ENCODE measurements at places on chromosomes 2 and 18. TPM values are rescaled to one million over a fixed set of nuclear protein-coding genes. Genes with fewer than 3 reads are reported as not detected.
A peak's percentile ranks its signal among the peaks of the same experiment; 100 is the strongest.

Gene CAPN13
- total RNA-seq = not detected

Gene SIX3
- not detected for total RNA-seq

Gene CYP27C1
- not detected for total RNA-seq

Gene HJURP
- not detected for total RNA-seq

Gene FBXO15
- total RNA-seq = 0.84 TPM

Gene MYO5B
- total RNA-seq = 4.5 TPM

Gene C2orf72
- total RNA-seq = not detected

Gene TMEM131
- total RNA-seq = 31.2 TPM

Gene DTNA
- total RNA-seq = 151 TPM

Gene ASPRV1
- total RNA-seq = 0.46 TPM

DNA sequence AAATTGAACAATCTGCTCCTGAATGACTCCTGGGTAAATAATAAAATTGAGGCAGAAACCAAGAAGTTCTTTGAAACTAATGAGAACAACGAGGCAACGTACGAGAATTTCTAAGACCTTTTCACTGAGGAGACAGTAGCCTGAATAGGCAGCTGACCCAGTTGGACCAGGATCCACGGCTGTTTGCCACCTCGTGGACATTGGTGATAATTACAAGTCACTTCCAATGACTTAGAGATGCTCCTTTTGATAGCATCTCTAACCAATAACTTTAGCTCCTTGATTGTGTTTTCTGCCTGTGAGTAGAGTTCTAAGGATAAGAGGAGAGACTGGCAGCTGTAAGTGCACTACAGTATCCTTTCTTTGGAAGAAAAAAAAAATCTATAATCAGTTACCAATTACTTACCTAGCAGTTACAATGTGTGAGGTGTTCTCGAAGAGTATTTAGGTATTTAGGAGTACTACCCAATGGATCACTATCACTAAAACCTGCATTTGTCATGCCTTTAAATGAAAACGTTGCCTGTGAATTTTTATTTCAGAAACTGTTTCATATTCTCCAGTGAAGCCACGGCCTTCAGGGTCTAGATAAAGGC, 31.3 kb upstream of the CNTNAP5 start:
- no peak for DNase-seq
- H3K27ac ChIP-seq = no peak overlapping the region
- H3K36me3 ChIP-seq = no peaks in the 10 kb centered on the region
- no peak overlapping the region for H3K4me3 ChIP-seq
- no peaks in the 10 kb centered on the region for H3K4me1 ChIP-seq

DNA sequence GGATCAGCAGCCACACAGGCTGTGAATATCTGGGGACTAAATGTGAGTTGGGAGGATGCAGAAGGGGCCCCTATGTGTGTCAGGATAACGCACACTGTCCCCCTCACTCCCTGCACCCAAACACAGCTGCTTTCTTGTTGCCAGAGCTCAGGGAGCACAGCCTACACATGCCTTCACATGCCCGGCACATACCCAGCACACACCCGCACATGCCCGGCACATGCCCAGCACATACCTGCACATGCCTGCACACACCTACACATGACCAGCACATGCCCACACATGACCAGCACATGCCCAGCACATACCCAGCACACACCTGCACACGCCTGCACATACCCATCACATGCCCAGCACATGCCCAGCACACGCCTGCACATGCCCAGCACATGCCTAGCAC, 75.6 kb downstream of the TPO start:
- no peaks in the 10 kb centered on the region for H3K4me1 ChIP-seq
- no peak overlapping the region for H3K4me3 ChIP-seq
- H3K27me3 ChIP-seq = no peaks in the 10 kb centered on the region
- DNase-seq = no peak

GRCh38 chr2:62486439-62486765, 19.6 kb downstream of the TMEM17 start:
- no peak for DNase-seq
- H3K27ac ChIP-seq = peak overlapping the region; percentile 28
- no peak overlapping the region for H3K4me3 ChIP-seq
- no peaks in the 10 kb centered on the region for H3K27me3 ChIP-seq
- peaks cover 34% of the 10 kb centered on the region for H3K4me1 ChIP-seq

DNA sequence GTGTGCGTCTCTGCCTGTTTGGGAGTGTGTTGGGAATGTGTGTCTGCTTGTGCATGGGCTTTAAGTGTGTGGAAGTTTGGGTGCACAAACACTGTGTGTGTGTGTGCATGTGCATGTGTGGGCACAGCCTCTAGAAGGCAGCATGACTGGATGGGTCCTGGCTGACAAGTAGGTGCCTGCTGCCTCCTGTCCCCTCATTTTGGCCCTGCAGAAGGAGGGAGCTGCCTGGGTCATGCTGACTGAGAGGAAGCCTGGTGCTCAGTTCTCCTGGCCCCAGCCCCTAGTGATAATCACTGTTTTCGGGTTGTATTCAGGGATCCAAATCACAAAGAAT, 34.1 kb downstream of the GLI2 start:
- H3K36me3 ChIP-seq = no peaks in the 10 kb centered on the region
- H3K27ac ChIP-seq = no peak overlapping the region
- peaks cover 10% of the 10 kb centered on the region for H3K4me1 ChIP-seq
- no peaks in the 10 kb centered on the region for H3K27me3 ChIP-seq

- H3K36me3 ChIP-seq = peaks cover 33% of the 10 kb centered on the region
- H3K4me3 ChIP-seq = no peak overlapping the region
- no peak for DNase-seq
- H3K4me1 ChIP-seq = no peaks in the 10 kb centered on the region
- no peaks in the 10 kb centered on the region for H3K27me3 ChIP-seq
These were observed 2.8 kb downstream of the ETAA1 start for GRCh38 chr2:67399831-67400489.

GRCh38 chr2:205684871-205685313, 2.6 kb downstream of the NRP2 start:
- H3K4me1 ChIP-seq = peaks cover 7% of the 10 kb centered on the region
- H3K36me3 ChIP-seq = no peaks in the 10 kb centered on the region
- DNase-seq = no peak
- H3K27ac ChIP-seq = peak overlapping the region; percentile 93
- H3K4me3 ChIP-seq = peak overlapping the region; percentile 64

- no peak overlapping the region for H3K4me3 ChIP-seq
- no peak for DNase-seq
- no peak overlapping the region for H3K27ac ChIP-seq
These were observed 93.8 kb downstream of the ITGB1BP1 start for GRCh38 chr2:9329497-9329896.

- no peak for DNase-seq
- no peaks in the 10 kb centered on the region for H3K27me3 ChIP-seq
- H3K27ac ChIP-seq = no peak overlapping the region
- no peaks in the 10 kb centered on the region for H3K4me1 ChIP-seq
- no peak overlapping the region for H3K4me3 ChIP-seq
- H3K36me3 ChIP-seq = no peaks in the 10 kb centered on the region
These were observed 108.4 kb downstream of the TACR1 start for GRCh38 chr2:75090770-75091515.

GRCh38 chr2:7010391-7011054, 93.3 kb downstream of the RNF144A start:
- H3K36me3 ChIP-seq = no peaks in the 10 kb centered on the region
- H3K4me1 ChIP-seq = peaks cover 33% of the 10 kb centered on the region
- H3K27me3 ChIP-seq = no peaks in the 10 kb centered on the region
- peak overlapping the region; percentile 59 for H3K27ac ChIP-seq

- H3K36me3 ChIP-seq = peaks cover 7% of the 10 kb centered on the region
- H3K4me3 ChIP-seq = peak overlapping the region; percentile 73
- no peaks in the 10 kb centered on the region for H3K27me3 ChIP-seq
- H3K4me1 ChIP-seq = peaks cover 11% of the 10 kb centered on the region
These were observed 26.3 kb upstream of the TMEM182 start for GRCh38 chr2:102735416-102736109.

DNA sequence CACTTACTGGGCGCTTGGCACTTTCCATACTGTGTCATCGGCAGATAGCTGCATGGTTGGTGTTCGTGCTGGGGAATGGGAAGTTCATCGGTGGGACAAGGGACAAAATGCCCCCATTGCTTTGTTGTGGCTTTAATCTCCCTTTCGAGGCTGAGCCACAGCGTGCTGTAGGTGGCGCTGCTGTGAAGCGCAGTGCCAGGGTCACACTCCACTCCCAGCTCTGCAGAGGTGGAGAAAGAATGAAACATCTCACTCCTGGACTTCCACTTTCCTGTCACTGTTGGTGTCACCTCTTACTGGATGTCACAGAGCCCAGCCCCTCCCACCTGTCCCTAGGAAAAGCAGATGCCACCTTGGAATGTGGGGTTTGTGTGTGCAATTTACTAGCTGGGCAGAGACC, 8.7 kb downstream of the TYMS start:
- no peaks in the 10 kb centered on the region for H3K4me1 ChIP-seq
- H3K27ac ChIP-seq = no peak overlapping the region
- no peak for DNase-seq
- H3K36me3 ChIP-seq = peaks cover 1% of the 10 kb centered on the region

DNA sequence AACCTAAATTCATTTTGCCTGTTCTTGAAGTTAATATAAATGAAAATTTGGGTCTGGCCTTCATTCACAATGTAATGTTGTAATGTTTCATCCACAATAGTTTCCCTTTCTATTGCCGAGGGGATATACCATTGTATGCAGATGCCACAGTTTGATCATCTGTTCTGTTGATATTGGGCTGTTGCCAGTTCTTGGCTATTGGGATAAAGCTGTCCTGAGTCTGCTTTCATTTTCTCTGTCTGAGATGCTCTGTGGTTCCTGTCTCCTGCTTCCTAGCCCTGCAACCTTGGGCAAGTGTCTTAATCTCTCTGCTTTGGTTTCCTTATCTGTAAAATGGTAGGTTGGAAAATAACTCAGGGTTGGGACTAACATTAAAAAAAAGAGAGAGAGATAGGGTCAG, 25.2 kb downstream of the B3GNT2 start:
- H3K4me3 ChIP-seq = no peak overlapping the region
- DNase-seq = no peak
- no peaks in the 10 kb centered on the region for H3K27me3 ChIP-seq

DNA sequence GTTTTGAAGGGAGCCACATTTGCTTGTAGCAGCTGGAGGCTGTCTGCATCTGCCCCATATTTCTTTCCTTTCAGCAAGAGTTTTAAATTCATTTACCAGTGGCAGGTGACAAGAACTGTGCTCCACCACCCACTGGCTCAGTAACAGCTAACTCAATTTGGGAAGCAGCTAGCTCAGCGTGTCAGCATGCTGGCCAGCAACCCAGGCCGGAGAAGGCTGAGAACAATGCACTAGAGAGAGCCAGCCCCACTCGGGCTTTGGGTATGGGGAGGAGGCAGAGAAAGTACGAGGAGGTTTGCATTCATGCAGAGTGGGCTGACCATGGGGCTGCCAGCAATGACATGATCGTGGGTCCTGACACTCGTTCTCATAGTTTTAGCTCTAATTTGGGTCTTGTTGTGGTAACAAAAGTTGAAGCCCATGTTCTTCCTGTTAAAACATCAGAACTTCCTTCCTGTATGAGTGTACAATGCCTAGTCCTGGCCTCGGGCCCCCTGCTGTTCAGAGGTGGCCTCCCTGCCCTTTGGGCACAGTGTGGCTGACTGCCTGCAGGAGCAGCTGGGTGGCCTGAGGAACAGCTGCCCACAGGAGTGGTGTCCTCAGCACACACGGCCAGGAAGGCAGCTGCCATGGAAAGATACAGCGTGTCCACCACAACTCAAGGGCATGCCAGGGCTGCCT, 23.0 kb downstream of the CDC42EP3 start:
- no peak overlapping the region for H3K4me3 ChIP-seq
- peak overlapping the region; percentile 88 for H3K27ac ChIP-seq
- H3K36me3 ChIP-seq = peaks cover 35% of the 10 kb centered on the region
- peak; percentile 86 for DNase-seq
- no peaks in the 10 kb centered on the region for H3K27me3 ChIP-seq

GRCh38 chr2:177906041-177906718, 166.4 kb downstream of the PDE11A start:
- no peak overlapping the region for H3K27ac ChIP-seq
- H3K36me3 ChIP-seq = no peaks in the 10 kb centered on the region
- peak; percentile 64 for DNase-seq
- H3K4me1 ChIP-seq = peaks cover 4% of the 10 kb centered on the region
- no peaks in the 10 kb centered on the region for H3K27me3 ChIP-seq

GRCh38 chr2:180775711-180776110, 204.7 kb upstream of the UBE2E3 start:
- no peaks in the 10 kb centered on the region for H3K4me1 ChIP-seq
- H3K27me3 ChIP-seq = no peaks in the 10 kb centered on the region
- DNase-seq = no peak
- no peak overlapping the region for H3K4me3 ChIP-seq
- H3K36me3 ChIP-seq = no peaks in the 10 kb centered on the region

DNA sequence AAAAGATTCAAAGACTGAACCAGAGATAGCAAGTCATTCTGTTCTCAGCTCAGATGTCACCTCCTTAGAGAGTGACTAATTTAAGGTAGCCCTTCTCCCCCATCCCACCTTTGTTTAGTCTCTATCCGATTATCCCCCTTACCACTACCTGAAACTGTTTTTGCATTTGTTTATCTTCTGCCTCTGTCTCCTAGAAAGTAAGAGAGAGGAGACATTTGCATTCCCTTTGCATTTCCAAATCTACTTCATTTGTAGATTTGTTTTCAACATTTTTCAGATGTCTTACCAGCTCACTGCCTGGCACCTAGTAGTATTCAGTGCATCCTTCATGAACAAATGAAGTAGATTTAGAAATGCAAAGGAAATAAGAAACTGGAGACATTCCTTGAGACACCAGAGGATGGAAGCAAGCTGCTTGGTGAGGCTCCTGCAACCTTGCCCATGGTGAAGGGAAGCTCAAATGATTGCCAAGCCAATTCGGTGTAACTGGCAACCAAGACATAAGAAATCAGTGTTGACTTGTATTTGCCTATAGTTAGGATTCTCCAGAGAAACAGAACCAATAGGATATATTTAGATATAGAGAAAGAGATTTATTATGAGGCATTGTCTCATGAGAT, 385.7 kb downstream of the STK39 start:
- no peaks in the 10 kb centered on the region for H3K36me3 ChIP-seq
- no peaks in the 10 kb centered on the region for H3K27me3 ChIP-seq
- no peak overlapping the region for H3K27ac ChIP-seq
- no peak overlapping the region for H3K4me3 ChIP-seq

DNA sequence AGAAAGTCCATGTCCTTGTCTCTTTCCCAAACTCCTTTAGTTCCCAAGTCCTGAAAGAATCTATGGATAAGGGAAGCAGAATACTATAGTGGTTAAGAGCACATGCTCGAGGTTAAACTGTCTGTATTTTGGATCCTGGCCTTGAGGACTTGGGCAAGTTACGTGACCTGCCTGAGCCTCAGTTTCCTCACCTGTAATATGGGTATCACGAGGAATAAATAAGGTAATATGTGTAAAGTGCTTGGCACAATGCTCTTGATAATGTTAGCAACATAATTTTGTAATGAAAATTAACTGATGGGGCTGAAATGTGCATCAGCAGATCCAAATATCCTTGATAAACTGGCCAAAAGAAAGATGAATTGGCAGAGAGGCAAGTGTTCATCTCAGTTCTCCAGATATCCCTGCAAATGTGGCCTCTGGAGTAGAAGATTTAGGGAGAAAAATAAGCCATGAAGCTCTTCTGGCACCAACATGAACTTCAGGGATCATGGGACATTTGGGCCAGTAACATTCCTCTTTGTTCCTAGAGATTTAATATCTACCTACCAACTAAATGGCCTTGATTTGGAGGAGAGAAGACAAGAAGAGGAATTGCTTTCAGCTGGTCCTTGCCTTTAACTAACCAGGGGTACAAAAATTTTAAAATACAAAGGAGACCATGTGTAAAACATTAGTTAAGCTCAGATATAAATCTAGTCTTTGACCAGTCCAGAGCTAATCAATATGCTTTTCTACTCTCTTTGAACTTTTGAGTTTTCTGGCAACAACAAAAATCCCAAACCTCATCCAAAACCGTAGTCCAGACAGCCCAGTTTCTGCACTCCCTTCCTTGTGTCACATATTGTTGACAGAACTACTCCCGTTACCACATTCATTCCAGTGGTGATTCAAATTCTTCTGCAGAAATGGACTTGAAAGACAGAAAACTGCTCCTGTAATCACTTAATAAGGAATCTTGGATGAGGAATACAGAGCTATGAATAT, 52.7 kb upstream of the EML4 start:
- H3K4me1 ChIP-seq = peaks cover 8% of the 10 kb centered on the region
- H3K27ac ChIP-seq = no peak overlapping the region
- H3K36me3 ChIP-seq = no peaks in the 10 kb centered on the region
- H3K27me3 ChIP-seq = no peaks in the 10 kb centered on the region
